Right ventricle myocardium superior (tissue), 1 donor: ENCODE measurements at places on chromosomes 4 and X. TPM values are rescaled to one million over a fixed set of nuclear protein-coding genes. Genes with fewer than 3 reads are reported as not detected.

Gene CPLX1
- total RNA-seq = 4.3 TPM

- no peak for DNase-seq
Measured at GRCh38 chrX:44484607-44485146, 58.0 kb downstream of the FUNDC1 start.

Gene RAB39B
- not detected for total RNA-seq

DNA sequence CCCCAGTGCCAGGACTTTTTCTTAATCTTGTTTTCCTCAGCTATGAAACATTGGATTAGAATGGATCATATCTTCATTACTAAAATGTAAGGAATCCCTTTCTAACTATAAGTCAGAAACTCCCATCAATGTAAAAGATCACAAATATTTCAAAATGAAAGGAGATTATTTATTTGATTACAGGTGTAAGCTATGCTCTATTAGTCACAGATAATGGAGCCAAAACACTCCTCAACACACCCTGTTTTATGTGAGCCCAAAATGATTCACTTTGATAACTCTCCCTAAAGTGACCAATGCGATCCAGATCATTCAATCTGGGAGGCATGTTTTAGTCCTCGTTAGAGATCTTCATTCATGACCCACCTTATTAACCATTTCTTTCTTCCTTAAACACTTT lies 566.7 kb upstream of the TENM3 start:
- DNase-seq = no peak

DNA sequence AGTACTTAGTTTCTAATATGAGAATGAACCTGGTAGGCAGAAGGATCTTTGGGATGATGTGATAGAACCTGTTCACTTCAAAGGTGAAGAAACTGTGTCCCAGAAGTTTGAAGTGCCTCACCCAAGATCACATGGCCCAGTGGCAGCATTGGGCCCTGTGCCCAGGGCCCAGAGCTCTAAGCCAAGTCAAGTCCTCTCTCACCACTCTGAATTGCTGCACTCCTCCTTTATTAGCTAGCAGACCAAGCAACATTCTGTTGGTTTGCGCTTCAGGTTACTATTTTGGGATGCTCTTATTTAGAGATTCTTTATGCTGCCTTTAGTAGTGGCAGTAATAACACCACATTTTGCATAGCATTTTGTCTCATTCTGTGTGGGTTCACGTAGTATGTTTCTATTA lies 82.7 kb downstream of the PARM1 start:
- DNase-seq = peak; percentile 72

DNA sequence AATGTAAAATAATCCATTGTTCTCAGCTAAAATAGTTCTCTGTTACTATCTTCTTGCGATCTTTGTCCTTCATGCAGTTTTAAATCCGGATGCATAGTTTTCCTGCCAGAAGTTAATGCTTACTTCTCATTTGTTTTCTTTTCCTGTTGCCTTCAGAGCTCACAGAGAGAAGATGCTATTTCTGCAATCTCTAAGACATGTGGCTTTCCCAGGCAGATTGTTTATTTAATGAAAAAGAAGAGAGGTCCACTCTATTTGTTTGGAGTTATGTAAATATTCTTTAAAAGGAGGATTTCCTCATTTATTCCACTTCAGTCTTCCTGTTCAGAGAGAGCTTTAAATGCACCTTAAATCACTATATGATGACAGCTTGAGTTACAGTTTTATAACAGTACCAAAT lies 39.3 kb upstream of the HPGD start:
- DNase-seq = no peak

DNA sequence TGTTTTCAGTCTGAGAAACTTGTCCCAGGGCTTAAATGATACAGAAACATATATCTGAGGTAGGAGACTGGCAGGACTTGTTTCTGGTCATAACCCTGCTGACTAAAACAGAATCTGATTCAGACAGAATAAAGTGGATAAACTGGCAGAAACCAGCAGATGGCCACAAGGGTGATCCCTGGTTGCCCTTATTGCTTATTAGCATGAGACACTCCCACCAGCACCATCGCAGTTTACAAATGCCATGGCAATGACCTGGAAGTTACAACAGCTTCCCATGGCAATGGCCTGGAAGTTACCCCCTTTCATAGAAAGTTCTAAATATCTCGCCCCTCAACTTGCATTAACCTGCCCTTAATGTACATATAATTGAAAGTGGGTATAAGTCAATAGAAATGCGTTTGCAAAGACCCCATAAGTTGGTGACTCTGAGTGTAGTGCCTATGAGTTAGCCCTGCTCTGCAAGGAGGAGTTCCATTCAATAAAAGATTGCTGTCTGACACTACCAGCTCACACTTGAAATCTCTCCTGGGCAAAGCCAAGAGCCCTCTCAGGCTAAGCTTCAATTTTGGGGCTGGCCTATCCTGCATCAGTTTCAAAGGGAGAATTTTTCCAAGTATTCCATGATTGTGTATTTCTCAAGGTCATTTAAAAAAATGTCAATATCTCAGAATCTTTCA lies 52.9 kb upstream of the PAGE5 start:
- no peak for DNase-seq

GRCh38 chrX:45811326-45811725 lies 610.6 kb upstream of the DIPK2B start:
- no peak for DNase-seq

DNA sequence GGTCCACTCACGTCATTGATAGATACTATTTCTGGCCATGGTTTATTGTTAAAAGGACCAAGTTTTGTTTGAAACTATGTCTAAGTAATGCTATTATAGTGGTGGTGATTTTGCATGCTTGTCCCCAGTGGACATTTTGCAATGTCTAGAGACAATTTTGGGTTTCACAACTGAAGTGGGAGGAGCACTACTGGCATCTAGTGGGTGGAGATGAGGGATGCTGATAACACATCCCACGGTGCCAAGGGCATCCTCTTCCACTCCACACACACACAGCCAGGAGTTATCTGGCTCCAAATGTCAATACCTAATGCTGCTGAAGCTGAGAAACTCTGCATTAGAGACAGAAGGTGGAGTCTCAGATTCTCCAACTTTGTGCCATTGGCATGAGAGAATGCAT lies 131.2 kb downstream of the FRMPD4 start:
- no peak for DNase-seq

DNA sequence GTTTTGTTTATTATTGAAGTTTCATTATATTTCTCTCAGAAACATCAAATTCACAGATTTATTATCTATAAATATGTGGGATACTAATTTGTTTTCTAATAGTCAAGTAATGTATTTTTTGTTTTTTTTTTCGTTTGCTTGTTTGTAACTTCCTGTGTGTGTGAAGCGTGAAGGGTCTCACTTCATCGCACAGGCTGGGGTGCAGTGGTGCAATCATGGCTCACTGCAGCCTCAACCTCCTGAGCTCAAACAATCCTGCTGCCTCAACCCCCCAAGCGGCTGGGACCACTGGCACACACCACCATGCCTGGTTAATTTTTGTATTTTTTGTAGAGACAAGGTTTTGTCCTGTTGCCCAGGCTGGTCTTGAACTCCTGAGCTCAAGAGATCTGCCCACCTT lies 55.1 kb downstream of the SH3RF1 start:
- no peak for DNase-seq

Gene SOX3
- not detected for total RNA-seq

- DNase-seq = no peak
Measured at GRCh38 chr4:124738994-124739393, 26.5 kb upstream of the ANKRD50 start.

Gene PABPC5
- 0.48 TPM for total RNA-seq

DNA sequence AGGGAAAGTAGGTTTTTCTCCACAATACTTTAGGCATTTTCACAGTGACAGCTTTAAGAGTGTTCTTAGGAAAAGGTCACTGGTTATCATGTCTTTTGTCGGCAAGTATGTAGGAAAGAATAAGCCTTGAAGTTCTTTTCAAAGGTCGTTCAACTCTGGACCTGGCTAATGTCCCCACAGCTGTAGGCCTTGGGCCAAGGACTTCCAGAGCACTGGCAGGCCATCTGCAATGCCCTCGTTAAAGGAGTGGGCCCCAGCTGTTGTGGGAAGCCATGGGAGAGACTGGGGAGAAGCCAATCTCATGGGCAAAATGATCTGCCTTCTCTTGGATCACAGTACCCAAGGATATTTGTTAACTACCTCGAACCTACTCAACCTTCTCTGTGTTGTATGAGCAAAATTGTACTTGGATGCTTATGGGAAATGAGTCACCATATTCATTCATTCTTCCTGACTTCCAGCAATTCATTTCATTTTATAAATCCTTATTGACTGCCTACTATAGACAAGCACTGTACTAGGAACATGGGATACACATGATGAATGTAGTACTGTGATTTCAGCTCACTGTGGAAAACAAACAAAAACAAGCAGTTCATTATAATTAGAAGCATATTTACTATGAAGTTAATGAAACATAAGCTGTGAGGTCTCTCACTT lies 141.1 kb upstream of the KIT start:
- no peak for DNase-seq

DNA sequence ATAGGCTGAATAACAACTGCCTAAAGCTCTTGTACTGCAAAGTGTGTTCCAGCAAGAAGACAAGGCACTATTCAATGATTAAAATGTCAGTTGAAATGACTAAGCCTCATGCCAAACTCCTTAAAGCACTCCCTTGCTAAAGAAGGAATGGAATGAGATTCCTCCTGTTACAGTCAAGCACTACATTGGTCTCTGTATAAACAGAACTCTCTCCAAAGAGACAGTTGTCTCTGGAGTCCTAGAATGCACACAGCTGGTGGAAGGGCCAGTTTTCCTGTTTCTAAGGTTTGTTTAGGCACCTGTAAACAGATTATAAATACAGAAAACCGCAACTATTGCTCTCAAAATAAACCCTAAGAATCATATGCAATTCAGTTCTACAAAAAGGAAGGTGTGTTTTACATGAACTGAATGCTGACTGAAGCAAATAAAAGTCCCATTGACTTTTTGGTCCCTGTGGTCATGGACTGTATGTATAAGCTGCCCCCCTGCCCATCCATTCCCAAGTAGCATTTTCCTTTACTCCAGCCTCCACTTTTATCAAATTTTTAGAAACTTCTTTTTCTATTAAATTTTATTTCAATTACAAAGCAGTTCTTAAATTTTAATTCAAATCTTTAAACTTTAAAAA lies 47.0 kb downstream of the FAT1 start:
- DNase-seq = no peak

DNA sequence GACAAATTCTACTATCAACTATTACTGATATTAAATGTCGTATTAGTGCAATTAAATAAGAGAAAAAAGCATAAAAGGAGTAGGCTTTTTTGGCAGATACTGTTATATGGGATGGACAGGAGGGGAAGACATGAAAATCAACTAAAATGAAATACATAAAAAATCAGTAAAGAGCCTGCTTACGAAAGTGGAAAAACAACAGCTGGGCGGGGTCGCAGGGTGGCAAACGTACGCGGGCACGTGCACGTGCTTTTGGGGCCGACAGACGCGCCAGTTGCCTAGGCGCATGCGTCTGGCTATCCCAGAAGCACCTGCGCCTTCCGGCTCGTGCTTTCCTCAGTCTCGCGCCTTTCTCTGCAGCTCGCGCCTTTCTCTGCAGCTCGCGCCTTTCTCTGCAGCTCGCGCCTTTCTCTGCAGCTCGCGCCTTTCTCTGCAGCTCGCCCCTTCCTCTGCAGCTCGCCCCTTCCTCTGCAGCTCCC lies at the start of gene YY2:
TSS of gene YY2 (plus strand) at position 51 of the 479 bp plus-strand sequence. CDS start 498 bp downstream, outside the sequence.
- no peak for DNase-seq

GRCh38 chr4:8710416-8710815 lies 117.9 kb downstream of the CPZ start:
- DNase-seq = no peak

Gene TCEAL9
- total RNA-seq = 16.2 TPM

DNA sequence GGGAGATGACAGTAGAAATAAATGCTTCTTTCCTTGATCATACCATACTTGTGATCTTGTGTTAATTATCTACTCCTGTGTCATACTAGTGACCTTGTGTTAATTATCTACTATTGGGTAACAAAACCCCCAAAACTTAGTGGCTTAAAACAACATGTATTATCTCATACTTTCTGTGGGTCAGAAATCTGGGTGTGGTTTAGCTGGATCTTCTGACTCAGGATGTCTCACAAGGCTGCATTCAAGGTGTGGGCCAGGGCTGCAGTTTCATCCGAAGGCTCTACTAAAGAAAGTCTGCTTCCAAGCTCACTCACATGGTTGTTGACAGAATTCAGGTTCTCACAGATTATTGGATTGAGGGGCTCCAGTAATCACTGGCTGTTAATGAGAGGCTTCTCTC lies 70.3 kb upstream of the NDP start:
- no peak for DNase-seq

GRCh38 chrX:140766024-140766611 lies 56.6 kb downstream of the LINC00632 start:
- DNase-seq = peak; percentile 45

GRCh38 chr4:9999956-10000561 lies 21.2 kb downstream of the SLC2A9 start:
- no peak for DNase-seq

- no peak for DNase-seq
Measured at GRCh38 chrX:7347465-7347864, 199.5 kb upstream of the PUDP start.
